Cortex of kidney (tissue), 1 donor: ENCODE measurements at places on chromosomes 2 and 18.

GRCh38 chr2:18369760-18370159 is 190.7 kb downstream of the RDH14 start:
- no peak for DNase-seq

GRCh38 chr2:104406261-104406726 is 447.6 kb upstream of the POU3F3 start:
- DNase-seq, result no peak

- no peak for DNase-seq
These were observed at the start of gene CYS1 for GRCh38 chr2:10079870-10080535. Gene CYS1, minus strand, starts transcription at chr2:10080411. Its CDS starts 188 bp downstream, at chr2:10080223.

DNA sequence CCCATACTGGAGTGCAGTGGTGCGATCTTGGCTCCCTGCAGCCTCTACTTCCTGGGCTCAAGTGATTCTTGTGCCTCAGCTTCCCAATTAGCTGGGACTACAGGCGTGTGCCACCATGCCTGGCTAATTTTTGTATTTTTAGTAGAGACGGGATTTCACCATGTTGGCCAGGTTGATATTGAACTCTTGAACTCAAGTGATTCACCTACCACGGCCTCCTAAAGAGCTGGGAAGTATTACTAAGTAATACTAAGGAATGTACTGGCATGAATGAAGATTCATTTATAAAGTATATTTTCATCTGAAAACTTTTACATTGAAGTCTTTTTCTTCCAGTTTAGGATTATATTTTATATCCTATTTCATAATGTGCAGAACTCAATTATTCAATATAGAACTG is 38.1 kb downstream of the NUP35 start:
- no peak for DNase-seq

DNA sequence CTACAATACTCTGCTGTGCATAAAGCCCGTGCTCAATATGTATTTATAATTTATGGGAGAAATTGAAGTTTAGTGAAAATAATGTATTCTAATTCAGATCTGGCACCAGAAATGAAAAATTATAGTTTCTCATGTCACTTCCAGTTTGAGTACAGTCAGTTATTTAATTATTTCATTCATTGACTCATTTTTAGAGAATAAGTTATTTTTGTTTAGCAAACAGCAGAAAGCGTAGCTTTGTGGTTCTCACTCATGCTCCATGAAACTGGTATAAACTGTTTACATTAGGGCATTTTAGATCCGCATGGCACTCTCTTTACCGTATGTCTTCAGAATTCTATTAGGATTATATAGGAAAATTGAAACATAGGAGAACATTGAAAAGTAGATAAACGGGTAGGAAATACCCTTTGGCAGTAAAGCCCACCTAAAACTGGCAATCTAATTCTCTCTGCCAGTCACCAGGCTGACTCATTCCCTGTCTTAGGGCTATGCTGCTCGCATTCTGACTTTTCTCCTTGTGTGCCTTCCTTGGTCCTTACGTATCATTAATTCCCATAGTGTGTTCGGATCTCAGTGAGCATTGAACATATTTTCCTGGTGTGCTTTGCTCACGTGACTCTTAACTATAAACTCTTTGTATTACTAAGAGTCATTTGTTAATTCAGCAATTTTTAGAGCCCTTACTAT is 106.0 kb downstream of the ZNF236 start:
- DNase-seq, result no peak

GRCh38 chr18:76957384-76958355 is 135.3 kb downstream of the ZNF236 start:
- no peak for DNase-seq

- DNase-seq, result no peak
These were observed 8.0 kb downstream of the SP100 start for GRCh38 chr2:230423851-230424458.

DNA sequence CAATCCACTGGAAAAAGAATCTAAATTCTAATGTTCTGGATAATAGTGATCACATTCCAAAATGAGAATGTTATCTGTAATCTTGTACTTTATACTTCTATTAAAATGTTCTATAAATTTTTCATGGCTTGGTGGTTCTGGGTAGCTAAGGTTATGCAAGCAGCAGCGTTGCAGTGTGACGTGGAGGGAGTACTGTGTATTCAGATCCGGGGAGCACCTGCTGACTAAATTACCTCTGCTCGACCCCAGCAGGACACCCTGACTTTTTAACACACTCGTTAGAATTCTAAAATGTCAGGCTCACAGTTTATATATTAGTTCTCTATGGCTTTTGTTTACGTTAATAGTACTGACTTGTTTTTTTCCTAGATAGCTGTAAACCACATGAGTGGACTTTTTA is 13.0 kb downstream of the ATIC start:
- no peak for DNase-seq

DNA sequence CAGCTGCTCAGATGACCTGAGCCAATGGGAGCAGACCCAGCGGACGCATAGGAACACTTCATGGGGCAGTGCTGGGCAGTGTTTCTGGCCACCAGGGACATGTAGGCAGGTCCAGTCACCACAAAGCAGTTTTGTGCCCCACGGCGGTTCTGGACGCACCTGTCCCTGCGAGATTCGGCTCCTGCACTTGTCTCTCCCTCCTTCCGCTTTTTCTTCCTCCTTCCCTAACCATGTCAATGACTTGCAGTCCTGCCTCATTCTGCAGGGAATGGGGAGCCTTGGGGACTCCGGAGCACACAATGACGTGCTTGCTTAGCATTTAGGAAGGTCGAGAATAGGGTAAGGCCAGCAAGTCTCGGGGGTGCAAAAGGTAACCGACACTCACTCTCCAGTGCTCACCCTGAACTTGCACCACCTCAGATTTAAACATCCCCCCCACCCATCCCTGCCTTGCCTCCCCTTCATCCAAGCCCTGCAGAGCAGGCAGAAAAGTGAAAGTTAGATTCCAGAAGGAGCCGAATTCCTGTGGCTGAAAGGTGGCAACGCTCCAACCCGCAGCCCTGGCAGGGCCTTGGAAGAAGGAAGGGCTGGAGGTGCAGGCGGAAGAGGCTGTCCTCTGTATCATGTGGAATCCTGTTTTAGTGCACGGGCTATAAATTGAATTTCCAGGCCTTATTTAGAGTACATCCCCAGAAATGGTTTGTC is 40.5 kb upstream of the ATG16L1 start:
- no peak for DNase-seq

GRCh38 chr18:78721238-78721875 is 258.3 kb upstream of the SALL3 start:
- no peak for DNase-seq

DNA sequence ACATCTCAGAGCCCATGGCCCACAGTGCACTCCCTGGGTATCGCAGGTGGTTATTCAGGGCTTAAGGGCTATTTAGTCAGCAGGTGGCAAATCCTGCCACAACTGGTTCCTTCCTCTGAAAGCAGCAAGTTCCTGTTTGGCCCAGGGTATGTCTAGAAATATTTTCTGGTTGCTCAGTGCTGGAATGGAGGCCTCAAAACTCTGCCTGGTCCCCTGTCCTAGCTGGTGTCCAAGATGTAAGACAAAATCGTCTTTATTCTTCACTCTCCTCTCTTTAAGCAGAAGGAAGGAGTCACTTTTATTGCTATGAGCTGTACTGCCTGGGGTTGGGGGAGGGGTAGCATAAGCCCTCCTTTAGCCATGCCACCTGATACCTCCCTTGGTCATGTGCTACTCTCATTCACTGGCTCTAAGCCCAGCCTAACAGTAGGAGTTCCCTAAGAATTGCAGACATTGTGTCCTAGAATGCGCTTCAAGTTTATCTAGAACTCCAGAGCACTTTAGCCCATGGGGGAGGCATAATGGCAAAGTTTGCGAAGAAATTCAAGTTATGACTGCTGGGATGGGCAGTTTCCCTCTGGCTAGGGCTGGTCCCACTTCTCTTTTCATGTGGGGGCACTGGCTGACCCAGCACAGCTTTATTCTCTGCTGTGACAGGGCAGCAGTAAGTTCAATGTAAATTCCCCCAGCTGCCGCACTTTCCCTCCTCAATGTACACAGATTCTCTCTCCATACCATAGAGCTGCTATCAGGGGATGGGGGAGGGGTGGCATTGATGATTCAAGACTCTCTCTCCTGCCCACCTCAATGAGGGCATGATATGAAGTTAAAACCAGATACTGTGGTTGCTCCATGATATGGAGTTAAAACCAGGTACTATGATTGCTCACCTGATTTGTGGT is 27.1 kb upstream of the CWC22 start:
- DNase-seq, result no peak

DNA sequence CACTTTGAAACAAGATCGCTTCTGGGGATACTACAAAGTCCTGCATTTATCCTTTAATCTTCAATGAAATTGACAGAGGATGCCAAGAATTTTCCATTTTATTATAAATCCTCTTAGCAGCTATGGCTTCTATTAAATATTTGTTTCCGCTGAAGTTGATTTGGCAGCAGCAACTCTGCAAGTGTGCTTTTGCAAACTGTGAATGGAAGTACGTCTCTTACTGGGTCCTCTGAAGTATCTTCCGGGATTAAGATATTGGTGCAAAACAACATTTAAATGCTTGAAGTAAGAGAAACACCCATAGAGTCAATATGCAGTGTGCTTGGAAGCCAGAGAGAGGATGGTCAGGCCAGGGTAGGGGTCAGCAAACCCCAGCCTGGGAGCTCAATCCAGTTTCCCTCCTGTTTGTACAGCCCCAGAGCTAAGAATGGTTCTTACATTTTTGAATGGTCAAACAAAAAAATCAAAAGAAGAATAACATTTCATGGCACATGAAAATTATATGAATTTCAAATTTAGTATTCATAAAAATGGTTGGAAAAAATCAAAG is 13.6 kb downstream of the CCDC68 start:
- DNase-seq, result no peak

GRCh38 chr2:168731616-168732015 is 70.8 kb upstream of the NOSTRIN start:
- DNase-seq, result no peak

DNA sequence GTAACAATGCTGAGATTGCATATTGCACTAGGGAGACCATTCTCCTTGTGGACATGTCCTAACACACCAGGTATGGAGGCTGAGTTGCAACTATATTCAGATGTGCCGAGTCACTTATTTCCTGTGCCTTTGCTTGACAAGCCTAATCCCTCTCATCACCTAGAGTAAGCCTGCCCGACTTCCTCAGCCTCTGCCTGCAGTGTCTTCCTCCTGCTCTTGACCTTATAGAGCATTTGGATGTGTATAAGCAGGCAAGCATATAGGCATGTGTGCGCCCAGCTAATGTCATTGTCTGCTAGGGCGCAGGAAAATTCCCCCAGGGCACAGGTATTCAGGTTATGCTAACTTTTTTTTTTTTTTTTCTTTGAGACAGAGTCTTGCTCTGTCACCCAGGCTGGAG is 316.9 kb downstream of the CDH2 start:
- DNase-seq, result no peak

DNA sequence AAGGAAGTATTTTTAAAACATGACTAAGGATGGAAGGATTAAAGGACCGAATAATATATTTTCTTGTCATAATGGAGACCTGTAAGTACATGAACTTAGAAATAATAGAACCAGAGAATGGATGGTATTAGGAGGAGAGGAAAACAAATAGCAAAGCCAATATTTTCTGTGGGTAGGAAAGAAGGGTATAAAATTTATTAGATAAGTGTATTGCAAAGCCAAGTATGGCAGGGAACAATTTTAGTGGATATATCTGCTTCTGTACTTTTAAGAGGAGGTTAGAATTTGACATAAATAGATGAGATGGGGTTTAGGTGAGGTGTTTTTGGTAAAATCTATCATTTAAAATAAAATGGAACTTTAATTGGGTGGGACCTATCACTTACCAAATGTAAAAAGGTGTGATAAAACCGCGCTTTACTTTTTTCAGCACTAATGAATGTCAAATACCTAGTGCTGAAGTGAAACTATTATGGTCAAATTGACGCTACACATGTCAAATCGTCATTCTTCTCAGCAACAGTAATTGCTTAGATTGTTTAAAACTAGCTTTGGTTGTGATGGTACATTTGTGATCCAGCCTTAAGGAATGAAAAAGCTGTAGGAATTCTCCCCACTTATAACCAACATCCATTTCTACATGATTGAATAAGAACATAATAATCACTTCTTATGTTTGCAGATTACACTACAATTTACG is 78.1 kb upstream of the ZEB2 start:
- no peak for DNase-seq

GRCh38 chr2:17899871-17900270 is 21.4 kb downstream of the KCNS3 start:
- no peak for DNase-seq

GRCh38 chr2:8855010-8855409 is 17.6 kb upstream of the KIDINS220 start:
- no peak for DNase-seq

DNA sequence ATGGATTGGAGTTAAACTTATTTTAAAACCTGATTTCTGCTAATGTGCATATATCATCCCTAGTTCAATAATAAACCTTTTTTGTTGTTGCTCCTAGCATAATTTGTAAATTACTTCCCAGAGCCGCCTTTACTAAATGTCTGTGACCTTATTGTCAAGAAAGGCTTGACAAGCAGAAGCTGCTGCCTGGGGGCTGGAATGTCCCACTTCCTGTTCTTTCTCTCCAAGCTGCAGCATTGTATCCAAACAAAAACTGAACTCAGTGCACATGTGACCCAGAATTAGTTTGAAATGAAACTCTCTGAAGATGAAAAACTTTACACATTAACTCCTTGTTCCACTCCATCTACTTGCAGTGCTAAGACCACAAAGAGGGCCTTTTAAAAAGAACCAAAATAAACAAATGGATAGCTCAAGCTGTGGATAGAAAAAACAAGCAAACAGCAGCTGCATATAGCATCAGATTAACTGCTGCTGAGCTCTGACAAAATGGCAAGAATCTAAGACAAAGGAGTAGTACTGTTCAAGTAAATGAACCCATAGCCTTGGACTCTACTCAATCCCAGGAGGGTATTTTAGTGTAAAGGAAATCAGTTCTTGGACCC is 99.8 kb upstream of the NEUROD1 start:
- DNase-seq, result no peak

DNA sequence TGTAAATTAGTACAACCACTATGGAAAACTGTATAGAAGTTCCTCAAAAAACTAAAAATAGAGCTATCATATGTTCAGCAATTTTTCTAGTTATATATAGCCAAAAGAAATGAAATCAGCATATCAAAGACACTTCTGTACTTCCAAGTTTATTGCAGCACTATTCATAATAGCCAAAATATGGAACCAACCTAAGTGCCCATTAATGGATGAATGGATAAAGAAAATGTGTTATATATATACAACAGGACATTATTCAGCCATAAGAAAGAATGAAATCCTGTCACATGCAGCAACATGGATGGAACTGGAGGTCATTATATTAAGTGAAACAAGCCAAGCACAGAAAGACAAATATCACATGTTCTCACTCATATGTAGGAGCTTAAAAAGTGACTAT is 112.6 kb downstream of the MDH1 start:
- DNase-seq, result no peak

DNA sequence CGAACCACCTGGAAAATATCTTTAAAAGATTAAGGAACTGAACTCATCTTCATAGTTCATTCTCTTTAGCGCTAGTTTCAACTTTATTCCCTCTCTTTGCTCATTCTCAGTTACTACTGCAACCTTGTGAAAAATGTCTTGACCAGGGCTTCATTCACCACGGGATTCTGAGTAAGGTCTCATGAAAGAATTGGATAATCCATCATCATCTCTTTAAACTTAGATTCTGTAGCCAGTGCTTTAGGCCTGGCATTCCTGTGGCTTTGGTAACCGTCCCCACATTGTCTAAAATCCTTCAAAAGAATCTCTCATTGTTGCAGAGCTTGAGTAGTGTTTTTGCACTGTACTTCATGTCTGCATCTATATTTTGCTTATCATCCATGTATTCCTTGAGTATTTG is 229.5 kb downstream of the ETAA1 start:
- DNase-seq, result no peak
